ENCODE measurements at places on chromosomes 5 and 9. TPM values are rescaled to one million over a fixed set of nuclear protein-coding genes. Genes with fewer than 3 reads are reported as not detected.

CRB2 gene
- total RNA-seq = 0.04 TPM

- H3K4me3 ChIP-seq = no peak overlapping the region
- H3K4me1 ChIP-seq = no peaks in the 10 kb centered on the region
- no peaks in the 10 kb centered on the region for H3K36me3 ChIP-seq
- peaks cover 3% of the 10 kb centered on the region for H3K27me3 ChIP-seq
- no peak for DNase-seq
Measured at GRCh38 chr5:171796436-171796835, 10.8 kb downstream of the SMIM23 start.

GRCh38 chr5:9331372-9331771 lies 214.5 kb downstream of the SEMA5A start:
- H3K4me3 ChIP-seq = no peak overlapping the region
- no peaks in the 10 kb centered on the region for H3K27me3 ChIP-seq
- no peak overlapping the region for H3K27ac ChIP-seq
- no peaks in the 10 kb centered on the region for H3K4me1 ChIP-seq
- DNase-seq = no peak

- H3K27ac ChIP-seq = no peak overlapping the region
- no peak for DNase-seq
- no peak overlapping the region for H3K4me3 ChIP-seq
- H3K4me1 ChIP-seq = peaks cover 26% of the 10 kb centered on the region
Measured at GRCh38 chr5:176794509-176794908, 15.8 kb upstream of the UNC5A start.

DNA sequence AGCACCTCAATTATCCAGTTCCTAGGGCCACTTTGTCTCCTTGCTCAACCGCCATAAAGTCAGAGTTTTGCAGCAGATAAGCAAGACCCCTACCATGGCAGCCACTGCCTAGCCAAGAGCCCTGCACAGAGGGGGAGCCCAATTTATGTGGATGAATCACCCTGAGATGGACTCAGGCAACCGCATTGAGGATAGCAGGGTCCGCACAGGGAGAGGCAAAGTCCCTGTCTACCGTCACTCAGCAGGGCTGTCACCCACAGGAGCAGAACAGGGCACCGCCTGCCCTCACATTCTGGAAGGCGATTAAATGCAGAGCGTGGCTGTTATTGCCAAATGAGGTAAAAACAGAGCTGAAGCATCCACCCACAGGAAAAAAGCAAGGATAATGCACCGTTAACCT lies 1.7 kb downstream of the FBP2 start:
- no peaks in the 10 kb centered on the region for H3K4me1 ChIP-seq
- no peak overlapping the region for H3K27ac ChIP-seq
- DNase-seq = no peak
- H3K27me3 ChIP-seq = no peaks in the 10 kb centered on the region

TPPP gene
- 3.9 TPM for total RNA-seq

Measured in muscle of leg (tissue), 16 donors.